Heart right ventricle (tissue), 16 donors: ENCODE measurements at places on chromosomes 2 and 18.

DNA sequence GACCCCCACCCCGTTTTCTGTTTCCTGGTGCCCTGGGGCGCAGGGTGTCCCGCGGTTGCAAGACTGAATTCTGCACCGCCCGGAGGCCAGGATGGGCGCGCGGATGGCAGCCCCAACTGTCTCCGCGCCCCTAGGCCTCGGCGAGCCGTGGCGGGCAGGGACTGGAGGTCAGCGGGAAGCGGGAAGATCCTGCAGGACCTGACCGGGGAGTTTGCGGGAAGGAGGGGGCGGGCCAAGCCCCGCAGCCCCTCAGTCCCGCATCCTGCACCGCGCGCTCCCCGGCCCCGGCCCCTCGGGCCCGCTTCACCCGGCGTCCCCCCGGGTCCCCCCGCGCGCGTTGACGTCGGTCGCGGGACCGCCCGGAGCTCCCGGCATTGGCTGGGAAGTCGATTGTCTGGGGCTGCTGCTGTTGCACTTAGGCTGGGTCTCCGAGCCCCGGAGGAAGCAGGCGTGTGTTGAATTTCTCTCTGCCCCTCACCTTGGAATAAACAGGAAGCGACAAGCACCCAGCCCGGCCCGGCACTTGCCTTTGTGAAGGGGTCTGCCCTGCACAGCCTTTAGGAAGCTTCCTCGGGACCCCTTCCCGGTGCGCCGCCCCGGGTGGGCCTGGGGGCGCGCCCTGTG lies at the start of gene LDLRAD4:
Gene LDLRAD4, plus strand, starts transcription at position 393 of the 624 bp plus-strand sequence.
- peak; percentile 73 for DNase-seq

DNA sequence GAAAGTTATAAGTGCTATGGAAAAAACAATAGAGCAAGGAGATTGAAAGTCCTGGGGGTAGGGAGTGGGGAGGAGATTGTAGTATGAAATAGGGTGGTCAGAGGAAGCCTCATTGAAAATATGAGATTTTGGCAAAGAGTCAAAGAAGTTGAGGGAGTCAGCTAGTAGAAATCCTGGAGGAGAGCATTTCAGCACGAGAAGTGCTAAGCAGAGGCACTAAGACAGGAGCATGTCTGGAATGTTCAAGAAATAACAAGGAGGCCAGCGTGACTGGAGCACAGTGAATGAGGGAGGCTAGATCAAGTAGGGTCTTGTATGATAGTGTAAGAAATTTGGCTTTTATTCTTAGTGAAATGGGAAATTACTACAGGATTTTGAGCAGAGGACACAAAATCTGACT lies 2.1 kb upstream of the TSPYL6 start:
- DNase-seq = no peak

GRCh38 chr2:72895154-72895553 lies 7.9 kb downstream of the SPR start:
- no peak for DNase-seq

GRCh38 chr2:150140777-150141176 lies 346.7 kb downstream of the RND3 start:
- DNase-seq = no peak

DNA sequence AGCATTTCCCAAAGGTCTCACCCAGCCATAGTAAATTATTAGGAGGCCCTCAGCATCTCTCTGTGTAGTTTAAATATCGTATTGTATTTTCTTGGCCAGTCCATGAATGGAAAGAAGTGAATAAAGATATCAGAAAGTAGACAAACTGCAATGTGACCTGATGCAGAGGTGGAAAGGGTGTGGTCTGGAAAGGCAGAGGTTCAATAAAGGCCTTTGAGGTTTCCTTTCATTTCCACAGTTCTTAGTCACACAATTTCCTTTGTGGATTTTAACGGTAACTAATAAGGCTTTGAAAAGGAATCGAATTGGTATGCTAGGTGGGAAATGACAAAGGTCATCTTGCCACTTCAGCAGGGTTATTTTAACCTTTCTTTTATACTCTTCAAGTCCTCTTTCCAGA lies 20.1 kb upstream of the WIPF1 start:
- no peak for DNase-seq

- DNase-seq = no peak
Observed at GRCh38 chr2:226609366-226609765, 190.3 kb downstream of the IRS1 start.

GRCh38 chr2:46697830-46698323 lies 217.7 kb downstream of the MCFD2 start:
- no peak for DNase-seq

DNA sequence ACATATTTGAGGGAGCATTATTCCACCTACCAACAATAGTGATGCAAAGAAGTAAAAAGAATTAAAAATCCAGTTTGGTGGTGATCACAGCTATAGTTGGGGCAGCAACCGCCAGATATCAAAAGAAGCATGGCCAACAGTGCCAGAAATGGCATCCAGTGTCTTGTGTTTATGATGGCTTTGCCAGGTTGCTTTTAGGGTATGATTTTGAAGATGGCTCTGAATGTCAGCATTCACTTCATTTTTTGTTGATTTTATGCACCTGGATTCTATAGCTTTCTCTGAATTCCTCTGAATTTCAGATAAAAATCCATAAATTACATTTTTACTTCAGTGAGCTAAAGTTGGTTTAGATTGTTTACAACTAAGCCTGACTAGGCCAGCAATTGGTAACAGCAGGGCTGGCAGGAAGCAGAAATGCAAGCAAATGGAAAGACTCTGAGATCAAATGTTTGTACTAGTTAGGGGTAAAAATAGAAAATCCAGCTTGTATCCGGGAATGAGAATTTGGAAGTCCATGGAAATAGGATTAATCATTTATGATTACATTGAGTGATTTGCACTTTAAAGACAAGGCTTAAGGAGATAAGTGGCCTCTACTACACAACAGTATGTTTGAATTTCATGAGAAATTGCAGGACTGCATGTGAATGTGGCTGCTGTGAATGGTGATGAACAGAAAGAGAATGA lies 40.4 kb downstream of the COL3A1 start:
- DNase-seq = no peak

DNA sequence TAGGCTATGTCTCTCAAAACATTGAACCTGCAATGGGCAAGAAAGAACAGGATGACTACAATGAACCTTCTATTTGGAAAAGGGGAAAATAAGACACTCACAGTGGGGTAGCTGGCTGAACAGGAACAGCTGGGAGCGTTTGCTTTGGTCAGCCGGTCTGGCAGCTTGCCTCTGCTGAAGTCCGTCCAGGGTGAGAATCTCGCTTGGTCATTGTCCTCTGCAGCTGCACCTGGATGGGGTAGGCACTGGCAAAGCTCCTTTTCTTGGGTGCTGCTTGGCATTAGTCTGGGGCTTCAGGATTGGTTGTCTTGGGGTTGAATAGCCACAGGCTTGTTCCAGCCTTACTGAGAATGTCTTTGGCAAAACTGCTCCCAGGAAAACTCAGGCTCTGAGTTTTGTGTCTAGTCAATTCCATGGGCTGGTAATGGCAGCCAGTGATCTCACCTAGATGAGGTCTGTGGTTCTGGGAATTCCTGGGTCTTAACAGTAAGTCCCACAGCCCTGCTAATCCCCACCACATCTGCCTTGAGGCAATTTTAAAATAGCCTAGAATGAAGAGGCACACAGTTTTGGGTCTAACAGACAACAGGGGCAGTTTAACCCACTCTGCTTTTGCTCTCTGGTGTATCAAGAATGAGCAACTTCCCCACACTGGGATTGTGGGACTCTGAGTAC lies 13.4 kb downstream of the NEDD4L start:
- DNase-seq = no peak

- no peak for DNase-seq
Observed at GRCh38 chr2:71806432-71806831, 341.2 kb downstream of the CYP26B1 start.

DNA sequence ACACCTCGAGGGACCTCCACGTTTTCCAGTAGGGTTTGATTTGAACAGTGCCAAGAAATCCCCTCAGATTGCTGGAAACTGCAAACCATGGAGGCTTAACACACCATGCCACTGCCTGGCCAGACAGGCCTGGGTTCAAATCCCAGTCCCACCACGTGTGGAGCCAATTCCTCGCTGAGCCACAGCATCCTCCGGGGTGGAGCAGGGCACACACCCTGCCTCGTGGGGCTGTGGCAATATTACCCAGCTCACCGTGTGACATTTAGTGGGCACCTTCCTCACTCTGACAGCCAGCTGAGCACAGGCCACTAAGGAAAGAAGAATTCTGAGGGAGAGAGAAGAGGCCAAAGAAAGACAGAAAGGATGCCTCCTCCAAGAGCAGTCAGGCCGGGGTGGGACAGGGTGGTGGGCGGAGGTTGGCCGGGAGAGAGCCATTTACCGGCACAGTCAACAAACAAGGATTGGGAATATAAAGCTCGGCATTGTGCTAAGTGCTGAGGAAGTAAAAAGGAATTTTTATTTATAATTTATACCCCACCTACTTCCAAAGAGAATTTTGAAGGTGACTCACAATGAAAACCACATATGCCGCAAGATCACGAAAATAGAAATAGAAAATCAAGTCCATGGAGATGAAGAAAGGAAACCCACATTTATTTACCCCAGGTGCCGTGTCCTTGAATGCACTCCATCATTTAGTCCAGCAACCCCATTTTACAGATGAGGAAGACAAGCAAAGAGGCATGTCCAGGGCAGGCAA lies 111.5 kb downstream of the MCFD2 start:
- DNase-seq = no peak

DNA sequence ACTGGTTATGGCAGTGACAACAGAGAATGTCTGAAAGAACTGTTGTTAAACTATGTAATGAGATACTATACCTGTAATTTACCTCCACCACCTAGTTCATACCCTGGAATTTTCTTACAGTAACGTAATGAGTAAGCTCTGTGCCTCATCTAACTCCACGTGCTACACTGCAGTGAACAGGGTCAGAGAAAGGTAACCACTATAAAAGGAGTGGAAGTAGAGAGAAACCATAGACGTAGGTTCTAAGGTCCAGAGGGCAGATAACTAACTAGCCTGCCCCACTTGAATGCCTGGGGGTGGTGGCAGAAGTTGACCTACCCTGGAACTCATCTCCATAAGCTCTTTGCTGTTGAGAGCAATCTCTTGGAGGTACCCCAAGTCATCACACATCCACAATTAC lies 32.0 kb upstream of the B4GALT6 start:
- DNase-seq = no peak

- DNase-seq = no peak
Observed at GRCh38 chr2:74817304-74817675, 16.6 kb upstream of the HK2 start.

GRCh38 chr2:127453392-127454171 lies 35.4 kb downstream of the PROC start:
- no peak for DNase-seq

DNA sequence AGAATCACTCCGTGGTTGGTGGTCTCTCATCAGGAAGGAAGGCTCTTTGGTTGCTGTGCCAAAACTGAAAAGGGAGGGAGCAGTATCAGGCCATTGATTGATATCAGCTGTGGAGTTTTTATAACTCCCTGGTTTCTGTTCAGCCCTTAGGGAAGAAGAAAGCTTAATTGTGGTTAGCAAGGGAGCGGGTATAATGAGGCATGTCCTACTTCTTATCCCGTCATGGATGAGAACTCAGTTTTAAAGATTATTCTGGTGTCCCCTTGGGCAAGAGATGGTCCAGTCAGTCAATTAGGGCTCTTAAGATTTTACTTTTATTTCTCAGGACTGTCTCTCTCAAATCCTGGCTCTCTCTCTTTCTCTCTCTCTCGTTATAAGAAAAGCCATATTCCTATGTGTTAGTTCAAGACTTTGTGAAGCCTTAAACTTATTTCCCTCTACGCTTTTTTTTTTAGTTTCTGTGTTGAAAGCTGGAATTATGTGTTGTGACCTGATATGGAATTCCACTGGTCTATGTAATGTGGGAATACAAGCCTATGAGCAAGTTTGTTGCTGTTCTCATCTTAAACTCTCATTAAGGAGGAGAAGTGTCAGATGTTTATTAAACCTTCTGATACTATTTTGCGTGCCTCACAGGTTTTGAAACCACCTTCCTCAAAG lies 514.0 kb upstream of the CDH2 start:
- no peak for DNase-seq

DNA sequence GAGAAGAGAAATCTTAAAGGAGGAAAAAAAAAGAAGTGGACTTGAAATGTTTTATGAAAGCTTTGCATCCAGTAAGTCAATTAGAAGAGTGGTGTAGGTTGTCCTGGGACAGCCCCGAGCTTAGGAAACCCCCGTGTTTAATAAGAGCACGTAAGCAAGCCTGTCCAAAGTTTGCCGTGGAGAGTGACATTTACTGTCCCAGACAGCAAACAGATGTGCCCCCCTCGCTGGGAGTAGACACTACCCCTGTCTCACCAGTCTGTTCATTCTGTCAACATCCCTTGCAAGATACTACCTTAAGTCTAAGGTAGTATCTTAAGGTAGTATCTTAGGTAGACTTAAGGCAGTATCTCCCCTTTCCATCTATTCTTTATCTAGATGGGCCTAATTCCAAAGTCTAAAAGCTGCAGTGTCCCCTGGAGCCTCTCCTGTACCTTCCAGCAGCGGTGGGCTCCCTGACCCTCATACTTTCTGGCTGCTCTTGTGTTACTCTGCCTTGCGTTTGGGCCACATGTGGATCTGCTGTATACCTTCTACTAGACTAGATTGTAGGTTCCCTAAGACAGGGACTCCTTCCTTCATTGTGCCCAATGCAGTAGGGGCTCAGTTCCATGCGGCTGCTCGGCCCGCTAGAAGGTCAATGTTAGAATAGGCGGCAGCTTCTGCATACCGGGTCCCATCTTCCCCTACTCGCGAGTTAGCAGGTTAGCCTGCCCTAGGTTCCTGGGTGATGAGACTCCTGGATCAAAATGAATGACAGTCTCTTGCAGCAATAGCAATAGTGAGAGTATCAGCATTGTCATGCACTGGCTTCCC lies 244.1 kb downstream of the GBX2 start:
- no peak for DNase-seq

GRCh38 chr18:6744816-6745455 lies 15.4 kb downstream of the ARHGAP28 start:
- DNase-seq = no peak

DNA sequence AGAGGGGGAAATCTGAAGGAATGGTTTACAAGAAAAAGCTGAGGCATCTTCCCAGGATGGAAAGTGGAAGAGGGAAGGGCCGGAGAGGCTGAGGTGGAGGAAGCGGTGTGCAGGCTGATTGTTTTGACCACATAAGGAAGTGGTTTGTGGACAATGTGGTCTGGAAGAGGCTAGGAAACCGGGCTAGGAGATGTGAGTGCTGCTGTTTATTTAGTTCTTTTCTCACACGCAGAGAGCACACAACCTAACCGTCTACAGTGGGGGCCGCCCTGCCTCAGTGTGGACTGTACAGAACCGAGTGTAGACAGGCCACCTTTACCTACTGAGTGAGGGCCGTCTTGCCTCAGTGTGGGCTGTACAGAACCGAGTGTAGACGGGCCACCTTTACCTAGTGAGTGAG lies 251.7 kb upstream of the PXDN start:
- DNase-seq = no peak

GRCh38 chr2:18430996-18431748 lies 129.3 kb downstream of the RDH14 start:
- no peak for DNase-seq

DNA sequence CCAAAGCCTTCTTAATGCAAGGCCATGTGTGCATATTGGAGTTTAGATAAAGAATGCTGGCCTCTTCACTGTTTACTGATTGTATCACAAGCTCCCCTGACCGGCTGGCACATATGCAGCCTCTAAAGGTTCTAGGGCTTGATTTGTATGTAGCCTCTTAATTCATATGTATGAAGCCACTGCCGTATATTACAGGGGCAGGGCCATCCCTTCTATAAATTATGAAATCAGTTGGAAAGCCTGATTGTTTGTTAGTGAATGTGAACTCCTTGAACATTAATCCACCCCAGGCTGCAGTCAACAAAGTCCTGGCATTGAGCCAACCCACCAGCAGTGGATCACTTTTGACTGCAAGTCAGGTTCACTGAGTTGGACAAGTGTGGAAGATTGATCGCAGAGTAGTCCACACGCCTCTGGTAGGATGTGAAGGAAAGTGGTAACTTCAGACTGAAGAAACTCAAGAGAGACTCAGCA lies 61.6 kb upstream of the PARD3B start:
- no peak for DNase-seq
